CD4-positive, alpha-beta memory T cell (primary cell): ENCODE measurements at places on chromosomes 1 and 21. TPM values are rescaled to one million over a fixed set of nuclear protein-coding genes. Genes with fewer than 3 reads are reported as not detected.

PTPRU gene
- 0.38 TPM for total RNA-seq

DNA sequence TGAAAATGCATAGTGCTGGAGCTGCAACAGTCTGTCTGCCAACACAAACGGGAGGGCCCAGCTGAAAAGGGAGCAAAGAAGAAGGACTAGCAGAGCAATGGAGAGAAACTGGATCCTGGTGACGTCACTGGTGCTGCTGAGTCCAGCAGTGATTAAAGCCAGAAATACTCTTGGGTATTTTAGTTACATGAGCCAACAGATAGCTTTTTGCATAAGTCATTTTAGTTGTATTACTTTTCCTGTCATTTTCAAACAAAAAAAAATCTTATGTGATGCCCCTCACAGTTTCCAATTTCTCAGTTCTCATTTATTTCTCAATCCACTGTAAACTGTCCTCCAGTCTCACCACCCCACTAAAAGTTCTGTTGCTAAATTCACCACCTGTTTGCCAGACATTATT is 38.7 kb upstream of the NEK7 start:
- no peak for DNase-seq

- no peak for DNase-seq
Measured at GRCh38 chr1:207820568-207821463, 69.0 kb downstream of the CD46 start.

DNA sequence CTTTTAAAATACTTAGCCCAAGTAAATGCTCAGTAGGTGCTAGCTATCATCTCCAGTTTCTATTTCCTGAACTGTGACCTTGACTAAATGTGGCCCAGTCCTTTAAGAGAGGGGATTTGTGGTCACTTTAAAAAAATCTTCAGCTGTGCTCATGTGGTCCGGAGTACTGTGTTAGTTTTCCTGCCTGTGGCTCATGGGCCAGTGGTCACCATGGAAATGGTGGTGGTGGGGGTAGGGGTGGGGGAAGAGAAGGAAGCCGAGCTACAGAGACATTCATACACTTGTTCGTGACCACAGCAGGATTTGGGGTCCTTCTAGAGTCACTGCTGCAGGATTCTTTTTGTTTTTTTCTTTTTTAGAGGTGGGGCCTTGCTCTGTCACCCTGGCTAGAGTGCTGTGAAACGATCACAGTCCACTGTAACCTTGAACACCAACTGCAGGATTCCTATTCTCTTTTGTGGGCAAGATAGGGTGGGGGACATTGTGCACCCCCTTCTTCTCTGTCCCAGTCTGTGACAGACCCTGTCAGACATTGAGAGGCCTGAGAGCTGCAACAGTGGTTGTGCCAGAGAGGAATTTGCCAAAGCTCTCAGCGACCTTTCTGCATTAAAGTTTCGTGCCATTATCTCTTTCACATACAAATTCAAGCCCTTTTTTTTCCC is 25.8 kb downstream of the KIF26B start:
- DNase-seq = no peak

DNA sequence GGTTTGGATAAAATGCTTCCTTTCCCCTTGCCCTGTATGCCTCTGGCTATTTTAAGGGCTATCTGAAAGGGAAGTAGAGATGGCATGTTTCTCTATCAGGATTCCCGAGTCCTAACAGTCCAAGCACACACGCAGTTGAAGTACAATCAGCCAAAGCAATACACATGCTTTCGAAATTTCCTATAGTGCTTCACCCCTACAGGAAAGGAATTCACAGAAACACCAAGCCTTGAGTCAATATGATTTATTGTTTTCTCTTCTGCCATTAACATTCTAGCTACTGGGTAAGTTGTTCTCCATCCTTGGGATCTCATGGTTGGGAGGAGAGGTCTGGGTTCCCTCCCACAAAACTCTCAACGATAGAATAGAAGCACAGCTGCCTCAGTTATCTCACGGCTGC is 8.7 kb downstream of the ITLN1 start:
- DNase-seq = no peak

- no peak for DNase-seq
Measured at GRCh38 chr1:6037338-6037762, 8.3 kb upstream of the KCNAB2 start.

- DNase-seq = no peak
Measured at GRCh38 chr1:171084091-171084490, 6.6 kb upstream of the FMO3 start.

COL24A1 gene
- 0.09 TPM for total RNA-seq

- DNase-seq = no peak
Measured at GRCh38 chr1:211616965-211617297, 38.0 kb upstream of the SLC30A1 start.

GRCh38 chr1:93694819-93695218 is 13.2 kb upstream of the BCAR3 start:
- DNase-seq = no peak

DNA sequence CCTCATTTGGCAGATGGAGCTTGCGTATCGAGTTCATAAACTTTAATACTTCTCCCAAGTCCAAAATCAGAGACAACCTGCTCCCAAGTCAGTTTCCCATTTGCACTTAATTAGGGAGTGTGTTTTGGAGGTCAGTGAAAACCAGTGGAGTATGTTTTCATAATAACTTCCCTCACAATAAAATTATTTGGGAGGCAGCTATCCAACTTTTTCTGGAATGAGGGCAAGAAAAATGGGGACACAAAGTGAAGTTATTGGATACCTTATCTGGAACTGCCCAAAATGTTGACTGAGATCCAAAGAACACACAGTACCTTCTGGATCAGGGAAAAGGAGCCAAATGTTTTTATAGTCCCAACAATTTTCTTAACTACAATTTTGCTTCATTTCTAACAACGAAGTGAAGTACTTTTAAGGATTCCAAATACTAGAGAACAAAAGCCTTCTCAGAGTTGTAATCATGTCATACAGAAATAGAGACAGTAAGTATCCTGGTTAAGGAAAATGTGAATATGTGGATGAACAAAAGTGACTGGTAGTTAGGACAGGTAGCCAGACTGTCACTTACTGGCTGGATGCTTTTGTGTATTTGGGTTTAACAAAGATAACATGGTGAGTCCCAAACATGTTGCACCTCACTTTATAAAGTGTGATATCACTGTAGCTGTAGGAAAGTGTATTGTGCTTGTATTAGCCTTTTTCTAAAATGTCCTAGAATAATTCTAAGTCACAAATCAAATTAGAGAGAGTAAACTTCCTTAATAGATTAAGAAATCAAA is 325.0 kb downstream of the HLX start:
- DNase-seq = no peak

DNA sequence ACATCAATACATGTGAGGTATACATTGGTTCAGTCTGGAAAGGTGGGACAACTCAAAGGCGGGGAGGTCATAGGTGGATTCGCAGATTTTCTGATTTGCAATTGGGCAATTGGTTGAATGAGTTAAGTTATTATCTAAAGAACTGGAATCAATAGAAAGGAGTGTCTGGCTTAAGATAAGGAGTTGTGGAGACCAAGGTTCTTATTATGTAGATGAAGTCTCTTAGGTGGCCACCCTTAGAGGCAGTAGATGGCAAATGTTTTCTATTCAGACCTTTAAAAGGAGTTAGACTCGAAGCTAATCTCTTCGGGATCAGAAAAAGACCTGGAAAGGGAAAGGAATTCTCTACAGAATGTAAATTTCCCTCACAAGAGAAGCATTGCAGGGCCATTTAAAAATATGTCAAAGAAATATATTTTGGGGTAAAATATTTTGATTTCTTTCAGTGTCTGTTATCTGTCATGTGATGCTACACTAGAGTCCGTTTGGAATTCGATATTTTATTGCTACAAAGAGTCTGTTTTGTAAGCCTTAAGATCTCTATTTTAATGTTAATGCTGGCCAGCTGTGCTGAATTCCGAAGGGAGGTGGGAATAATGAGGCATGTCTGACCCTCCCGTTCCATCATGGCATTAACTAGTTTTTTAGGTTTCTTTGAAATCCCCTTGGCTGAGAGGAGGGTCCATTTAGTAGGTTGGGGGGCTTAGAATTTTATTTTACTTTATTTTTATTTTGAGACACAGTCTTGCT is 265.1 kb downstream of the PTPRU start:
- DNase-seq = no peak

CDC42 gene
- total RNA-seq = 202 TPM

GRCh38 chr1:86082183-86082582 is 74.4 kb downstream of the COL24A1 start:
- DNase-seq = no peak

PHLDA3 gene
- 7.0 TPM for total RNA-seq

DNA sequence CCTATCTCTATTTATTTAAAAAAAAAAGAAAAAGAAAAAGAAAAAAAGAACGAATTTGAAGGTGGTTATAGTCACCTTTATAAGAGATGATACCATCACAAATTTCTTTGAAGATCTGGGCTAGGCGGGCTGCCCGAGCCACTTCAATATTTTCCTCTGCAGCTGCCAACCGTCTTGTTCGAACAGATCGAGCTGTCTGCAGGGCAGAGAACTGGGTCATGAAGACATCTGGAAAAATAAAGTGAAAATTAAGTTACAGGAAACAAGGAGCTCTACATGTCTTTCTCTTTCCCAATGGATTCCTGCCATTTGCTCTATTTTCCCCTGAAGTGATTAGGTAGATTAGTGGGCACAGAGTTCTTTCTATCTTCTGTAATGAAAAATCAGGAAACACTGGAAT is 31.9 kb downstream of the RUSC1 start:
- DNase-seq = no peak

- DNase-seq = no peak
Measured at GRCh38 chr1:34587761-34588160, 167.1 kb upstream of the GJB5 start.

GJA9 gene
- total RNA-seq = not detected

- DNase-seq = no peak
Measured at GRCh38 chr1:145777357-145778145, 46.3 kb downstream of the RNF115 start.

WNT9A gene
- 0.08 TPM for total RNA-seq

CYP2J2 gene
- 0.20 TPM for total RNA-seq

GRCh38 chr1:237681210-237681609 is 209.5 kb downstream of the ZP4 start:
- DNase-seq = no peak

DNA sequence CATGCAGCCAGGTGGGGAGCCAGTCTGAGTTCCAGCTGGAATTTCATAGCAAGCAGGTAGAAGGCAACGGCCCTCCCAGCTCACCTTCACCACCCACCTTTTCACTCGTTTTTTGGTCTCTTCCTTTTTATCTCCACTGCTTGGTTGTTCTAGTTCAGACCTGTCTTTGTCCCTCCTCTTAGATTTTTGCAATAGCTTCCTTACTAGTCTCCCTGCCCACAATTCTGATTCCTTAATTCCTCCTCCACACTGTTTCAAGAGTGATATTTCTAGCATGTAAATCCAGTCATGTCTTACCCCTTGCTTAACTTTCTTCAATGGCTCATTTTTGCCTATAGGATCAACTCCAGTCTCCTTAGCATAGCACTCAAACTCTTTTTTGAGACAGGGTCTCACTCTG is 119.6 kb downstream of the TMEM53 start:
- DNase-seq = no peak

- DNase-seq = no peak
Measured at GRCh38 chr1:29305943-29306342, 69.6 kb downstream of the PTPRU start.

- no peak for DNase-seq
Measured at GRCh38 chr1:239843541-239843940, 248.1 kb upstream of the FMN2 start.

LY9 gene
- total RNA-seq = 131 TPM
